Smooth muscle cell of the umbilical artery (primary cell): ENCODE measurements at places on chromosomes 6 and 20. TPM values are rescaled to one million over a fixed set of nuclear protein-coding genes. Genes with fewer than 3 reads are reported as not detected.

BMP5 gene
- not detected in 2 replicates for total RNA-seq

FRK gene
- total RNA-seq, result 0.09 and 0.30 TPM in 2 replicates

VGLL2 gene
- total RNA-seq, result not detected in 2 replicates

ZSWIM1 gene
- total RNA-seq, result 2.7 and 4.1 TPM in 2 replicates

DEFB129 gene
- total RNA-seq, result not detected in 2 replicates

RBBP8NL gene
- not detected in 2 replicates for total RNA-seq

KCNK17 gene
- not detected in 2 replicates for total RNA-seq

KCNK16 gene
- not detected in 2 replicates for total RNA-seq

WFDC5 gene
- not detected in 2 replicates for total RNA-seq

OR2H2 gene
- not detected in 2 replicates for total RNA-seq

REV3L gene
- 23.8 and 24.9 TPM in 2 replicates for total RNA-seq

TNF gene
- under 0.01 TPM in 1 of 2 replicates, not detected in the other for total RNA-seq

PRND gene
- total RNA-seq, result 0.09 and 0.30 TPM in 2 replicates

DPM1 gene
- total RNA-seq, result 78.4 and 83.3 TPM in 2 replicates

COL11A2 gene
- 0.30 and 0.37 TPM in 2 replicates for total RNA-seq

SLC4A11 gene
- total RNA-seq, result 1.2 and 1.9 TPM in 2 replicates

GSTA5 gene
- not detected in 2 replicates for total RNA-seq

TINAG gene
- total RNA-seq, result not detected in 2 replicates

TGM6 gene
- not detected in 2 replicates for total RNA-seq

EDN1 gene
- 1.8 and 2.8 TPM in 2 replicates for total RNA-seq

OPRL1 gene
- total RNA-seq, result 3.0 TPM in 2 replicates

GJA10 gene
- not detected in 2 replicates for total RNA-seq

SERPINB1 gene
- total RNA-seq, result 4.8 and 10.9 TPM in 2 replicates

GRM1 gene
- total RNA-seq, result not detected in 2 replicates

TSPYL4 gene
- 8.3 and 9.0 TPM in 2 replicates for total RNA-seq

BPIFA1 gene
- not detected in 2 replicates for total RNA-seq

GPX5 gene
- total RNA-seq, result not detected in 2 replicates

OR2B2 gene
- total RNA-seq, result not detected in 2 replicates

DSTN gene
- total RNA-seq, result 358 and 370 TPM in 2 replicates

NT5E gene
- 327 and 1,188 TPM in 2 replicates for total RNA-seq

TPX2 gene
- total RNA-seq, result 4.2 and 28.5 TPM in 2 replicates

EYA4 gene
- total RNA-seq, result under 0.01 TPM in 1 of 2 replicates, not detected in the other

SLC17A1 gene
- total RNA-seq, result not detected in 2 replicates

LMBRD1 gene
- 23.3 and 30.6 TPM in 2 replicates for total RNA-seq

NRSN1 gene
- total RNA-seq, result not detected in 2 replicates

BHLHE23 gene
- total RNA-seq, result not detected in 2 replicates

VARS2 gene
- total RNA-seq, result 11.6 and 26.8 TPM in 2 replicates

DNAH8 gene
- total RNA-seq, result not detected in 2 replicates

ZSCAN9 gene
- 12.2 and 14.3 TPM in 2 replicates for total RNA-seq

TRIM10 gene
- total RNA-seq, result not detected in 2 replicates

PTCHD4 gene
- total RNA-seq, result 5.9 and 9.0 TPM in 2 replicates

RSPH9 gene
- 0.59 and 0.65 TPM in 2 replicates for total RNA-seq

PKHD1 gene
- not detected in 2 replicates for total RNA-seq

PPP1R14C gene
- under 0.01 and 0.09 TPM in 2 replicates for total RNA-seq

SCGN gene
- total RNA-seq, result not detected in 2 replicates

RAET1E gene
- 0.14 TPM in 1 of 2 replicates, not detected in the other for total RNA-seq

ZNF337 gene
- 17.8 and 23.9 TPM in 2 replicates for total RNA-seq

RBPJL gene
- not detected in 2 replicates for total RNA-seq
